NCI-H2029 (cell line): ENCODE measurements at places on chromosomes 3 and 15.
A peak's percentile ranks its signal among the peaks of the same experiment; 100 is the strongest.

DNA sequence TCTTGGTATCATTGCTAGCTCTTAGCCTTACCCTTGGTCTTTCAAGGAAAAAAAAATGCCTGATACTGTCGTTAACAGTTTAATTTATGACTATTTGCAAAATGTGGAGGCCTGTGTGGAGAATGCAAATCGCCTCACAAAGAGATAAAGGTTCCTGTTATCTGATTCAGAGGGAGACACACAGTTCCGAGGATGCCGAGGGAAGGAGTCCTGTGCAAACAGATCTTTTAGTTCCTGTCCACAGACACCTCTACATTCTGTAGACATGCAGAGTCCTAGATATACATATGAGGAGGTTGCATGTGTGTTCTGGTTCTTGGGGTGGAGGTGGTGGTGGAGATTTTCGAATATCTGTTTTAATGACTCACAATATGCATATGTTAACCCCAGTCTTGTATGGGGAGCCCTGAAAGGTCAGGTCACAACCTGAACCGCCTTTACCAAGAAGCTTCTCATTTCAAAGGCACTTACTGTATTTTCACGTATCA lies 5.7 kb downstream of the NR2F2 start:
- DNase-seq: no peak

DNA sequence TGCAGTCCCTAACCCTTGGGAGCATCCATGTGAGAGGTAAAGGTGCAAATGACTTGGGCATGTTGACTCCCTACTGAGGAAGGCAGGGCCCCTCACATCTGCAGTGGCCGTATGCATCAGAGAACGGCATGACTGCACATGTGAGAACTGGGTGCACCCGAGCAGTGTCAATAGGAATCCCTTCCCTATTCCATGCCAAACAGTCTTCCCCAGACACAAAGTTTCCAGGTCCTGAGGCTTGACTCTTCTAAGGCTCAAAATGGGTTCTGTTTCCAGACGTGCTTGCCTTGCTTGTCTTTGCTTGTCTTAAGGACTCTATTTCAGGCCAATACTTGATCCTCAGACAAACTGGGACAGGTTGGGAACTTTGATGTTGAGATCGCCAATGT lies 20.5 kb upstream of the ANPEP start:
- no peak for DNase-seq

DNA sequence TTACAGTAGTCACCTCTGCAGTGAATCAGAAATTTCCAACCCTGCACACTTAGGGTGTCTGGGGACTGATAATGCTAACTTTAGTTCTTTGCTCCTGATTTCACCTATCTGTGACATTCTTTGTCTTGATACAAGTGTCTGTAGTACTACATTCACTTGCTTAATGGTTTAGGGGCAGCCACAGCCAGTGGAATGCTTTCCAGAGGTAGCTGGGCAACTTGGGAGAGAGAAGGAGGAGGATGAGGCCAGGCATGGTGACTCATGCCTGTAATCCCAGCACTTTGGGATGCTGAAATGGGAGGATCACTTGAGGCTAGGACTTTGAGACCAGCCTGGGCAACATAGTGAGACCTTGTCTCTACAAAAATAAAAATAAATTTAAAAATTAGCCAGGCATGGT lies 8.5 kb downstream of the BAHD1 start:
- DNase-seq: no peak

GRCh38 chr3:131427226-131427625 lies 45.7 kb downstream of the NUDT16 start:
- DNase-seq: no peak

GRCh38 chr3:186466391-186466974 lies 77.7 kb downstream of the CRYGS start:
- DNase-seq: no peak

DNA sequence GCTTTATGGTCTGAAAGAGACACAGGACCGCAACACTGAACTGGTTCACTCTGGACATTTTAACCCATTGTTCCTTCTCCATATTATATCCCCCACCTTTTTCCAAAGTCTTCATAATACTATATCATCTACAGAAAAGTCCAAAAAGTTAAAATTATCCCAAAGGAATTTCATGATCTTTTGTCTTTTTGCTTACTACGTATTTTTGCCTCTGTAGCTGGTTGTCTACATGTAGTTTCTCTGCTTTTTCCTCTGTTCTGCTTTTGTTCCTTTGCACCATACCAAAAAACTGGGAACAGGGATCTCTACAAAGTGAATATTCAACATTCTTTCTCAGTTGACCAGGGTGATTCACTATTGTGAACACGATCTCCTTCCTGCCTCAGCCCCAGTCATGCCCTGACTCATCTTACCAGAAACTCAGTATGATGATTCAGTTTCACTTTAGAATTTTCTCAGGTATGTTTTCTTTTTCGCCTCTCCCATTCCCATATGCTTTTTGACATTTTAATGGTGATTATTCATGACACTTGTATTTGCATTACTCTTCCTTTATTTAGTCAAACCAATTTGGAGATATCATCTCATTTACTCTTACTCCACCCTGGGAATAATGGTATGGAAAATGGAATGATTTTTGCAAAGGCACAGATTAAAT lies 14.5 kb downstream of the EMC4 start:
- DNase-seq: no peak

- no peak for DNase-seq
Observed at GRCh38 chr3:179036626-179037300, 34.8 kb downstream of the ZMAT3 start.

DNA sequence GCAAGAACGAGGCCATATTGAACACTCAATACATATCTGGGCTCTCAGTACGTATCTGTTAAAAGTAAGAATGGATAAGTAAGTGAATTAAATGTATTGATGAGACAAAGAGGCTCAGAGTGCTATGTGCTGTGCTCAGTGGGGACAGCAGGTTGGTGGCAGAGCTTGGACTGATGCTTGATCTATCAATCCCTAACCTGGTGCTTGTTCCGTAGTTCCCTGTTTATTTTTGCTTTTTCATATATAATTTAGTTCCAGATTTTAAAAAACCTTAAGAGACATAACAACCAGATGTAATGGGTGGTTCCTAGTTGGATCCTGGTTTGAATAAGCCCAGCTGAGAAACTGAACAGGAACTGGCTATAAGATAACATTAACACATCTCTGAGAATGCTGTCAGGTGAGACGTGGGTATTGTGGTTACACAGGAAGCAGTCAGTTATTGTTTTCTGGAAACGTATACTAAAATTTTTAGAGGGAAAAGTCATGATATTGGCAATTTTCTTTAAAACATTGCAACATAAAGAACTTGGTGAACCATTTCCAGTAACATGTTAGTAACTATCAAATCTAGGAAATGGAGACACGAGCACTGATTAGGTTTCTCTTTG lies 120.5 kb downstream of the FOXB1 start:
- DNase-seq: no peak

DNA sequence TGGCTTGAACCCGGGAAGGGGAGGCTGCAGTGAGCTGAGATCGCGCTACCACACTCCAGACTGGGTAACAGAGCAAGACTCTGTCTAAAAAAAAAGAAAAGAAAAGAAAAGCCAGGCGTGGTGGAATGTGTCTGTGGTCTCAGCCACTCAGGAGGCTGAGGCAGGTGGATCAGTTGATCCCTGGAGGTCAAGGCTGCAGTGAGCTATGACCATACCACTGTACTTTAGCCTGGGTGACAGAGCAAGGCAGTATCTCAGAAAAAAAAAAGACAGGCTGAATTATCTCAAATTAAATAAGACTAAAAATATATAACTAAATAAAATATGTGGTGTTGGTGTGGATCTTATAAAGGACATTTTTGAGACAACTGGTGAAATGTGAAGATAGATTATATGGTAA lies 20.6 kb downstream of the SMARCC1 start:
- DNase-seq: no peak

DNA sequence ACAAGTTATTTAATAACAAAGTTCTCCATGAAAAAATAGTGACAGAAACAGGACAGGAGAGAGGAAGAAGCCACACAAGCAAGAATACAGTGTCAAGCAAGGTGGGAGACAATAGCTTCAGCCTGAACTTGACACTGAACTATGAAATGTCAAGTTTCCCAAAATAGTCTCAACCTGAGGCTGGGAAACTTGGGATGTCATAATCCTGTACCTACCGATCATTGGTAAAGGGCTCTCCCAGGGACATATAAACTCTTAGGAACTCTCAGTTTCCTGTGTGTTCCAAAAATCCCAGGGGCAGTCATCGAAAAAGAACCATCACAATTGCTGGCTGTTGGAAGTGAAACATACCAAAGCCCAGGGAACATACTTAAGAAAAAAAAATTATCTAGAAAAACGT lies 211.6 kb downstream of the P3H2 start:
- DNase-seq: no peak

GRCh38 chr3:23650371-23651140 lies 155.2 kb upstream of the UBE2E1 start:
- DNase-seq: no peak

GRCh38 chr15:90396321-90396720 lies 8.3 kb downstream of the IQGAP1 start:
- no peak for DNase-seq

GRCh38 chr3:126300761-126301481 lies 56.3 kb downstream of the KLF15 start:
- DNase-seq: no peak

DNA sequence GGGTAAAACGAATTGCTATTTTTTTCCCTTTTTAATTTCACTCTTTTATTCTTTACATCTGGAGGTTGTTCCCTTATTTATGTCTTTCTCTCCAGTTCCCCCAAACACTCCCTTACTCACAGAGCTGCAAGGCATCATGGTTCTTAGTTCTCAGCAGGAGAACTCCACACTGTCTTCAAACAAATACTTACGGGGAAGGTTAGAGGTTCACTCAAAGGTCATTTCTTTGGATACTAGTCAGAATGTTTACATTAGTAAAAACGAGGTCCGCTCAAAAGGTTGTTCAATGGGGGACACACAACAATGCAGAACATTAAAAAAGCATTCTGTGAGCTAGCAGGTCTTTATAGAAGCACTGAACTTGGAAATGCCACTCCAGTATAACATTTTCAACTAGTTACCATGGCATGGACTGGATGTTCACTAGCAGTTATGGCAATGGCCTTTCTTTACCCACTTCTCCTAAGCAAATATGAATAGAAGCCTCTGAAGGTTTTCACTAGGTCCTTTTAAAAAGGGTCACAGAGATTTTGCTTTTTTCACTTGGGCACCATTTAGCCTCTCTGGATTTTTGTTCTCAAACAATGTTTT lies 201.7 kb downstream of the MEIS2 start:
- DNase-seq: no peak

GRCh38 chr3:141116721-141117120 lies 65.6 kb downstream of the SPSB4 start:
- DNase-seq: no peak

DNA sequence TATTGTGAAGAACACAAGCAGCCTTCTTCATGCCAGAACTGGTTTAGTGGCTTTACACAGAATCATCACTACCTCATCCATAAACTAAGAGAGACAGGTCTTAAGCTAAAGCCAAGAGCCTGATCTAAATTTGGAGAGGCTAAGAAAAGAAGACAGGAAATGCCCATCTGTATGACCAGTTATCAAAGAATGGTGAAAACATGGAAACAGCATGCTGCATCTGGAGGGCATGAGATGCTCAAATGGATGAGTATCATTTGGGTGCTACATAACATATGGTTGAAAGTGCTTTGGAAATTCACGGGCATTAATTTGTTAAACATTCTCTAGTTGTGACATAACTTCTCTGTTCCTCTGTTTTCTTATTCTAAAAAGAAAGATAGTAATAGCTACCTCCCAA lies 112.5 kb downstream of the CPNE4 start:
- DNase-seq: no peak

GRCh38 chr3:34140616-34141015 lies 342.2 kb downstream of the PDCD6IP start:
- DNase-seq: peak; percentile 32

- DNase-seq: no peak
Observed at GRCh38 chr3:149751551-149751950, 738 bp downstream of the COMMD2 start.

- no peak for DNase-seq
Observed at GRCh38 chr15:91609966-91610365, 243.5 kb upstream of the SLCO3A1 start.

GRCh38 chr3:99697250-99697649 lies 58.9 kb downstream of the COL8A1 start:
- no peak for DNase-seq

DNA sequence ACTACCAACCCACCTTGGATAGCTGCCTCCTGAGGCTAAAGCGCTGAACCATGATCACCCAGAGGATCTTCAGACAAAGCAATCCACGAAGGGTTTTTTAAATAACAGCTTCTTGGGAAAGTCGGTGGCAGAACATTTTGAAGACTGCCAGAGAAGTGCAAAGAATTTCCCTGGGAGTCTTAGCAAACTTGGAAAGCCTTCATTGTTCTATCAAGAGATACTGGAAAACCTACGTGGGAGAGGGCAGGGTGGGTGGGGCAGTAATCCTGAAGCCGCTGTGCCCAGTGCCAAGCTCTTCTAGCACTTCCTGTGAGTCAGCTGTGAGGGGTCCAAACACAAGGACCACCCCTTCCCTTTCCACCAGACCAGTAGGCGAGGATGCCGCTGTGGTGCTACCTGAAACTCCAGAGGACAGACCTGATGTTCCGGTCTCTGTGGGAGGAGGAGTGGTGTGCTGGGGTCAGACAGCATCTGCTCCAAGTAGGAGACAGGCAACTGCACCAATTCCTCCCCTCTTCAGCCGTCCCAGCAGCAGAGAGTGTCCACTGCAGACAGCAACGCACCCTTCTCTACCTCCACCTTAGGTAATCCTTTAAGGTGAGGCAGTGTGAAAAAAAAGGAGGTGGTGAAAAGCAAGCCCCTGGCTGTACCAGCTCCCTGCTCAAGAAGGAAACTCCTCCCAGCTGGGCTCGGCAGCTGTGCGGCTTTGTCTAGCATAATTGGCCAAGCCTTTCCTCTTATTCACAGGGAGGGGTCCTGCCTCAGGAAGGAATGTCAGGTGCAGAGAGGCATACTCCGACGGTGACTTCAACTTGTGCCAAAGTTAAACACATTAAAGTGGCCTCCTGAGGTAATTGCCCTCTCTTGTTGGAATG lies 99.0 kb downstream of the TMCC1 start:
- peak; percentile 36 for DNase-seq

DNA sequence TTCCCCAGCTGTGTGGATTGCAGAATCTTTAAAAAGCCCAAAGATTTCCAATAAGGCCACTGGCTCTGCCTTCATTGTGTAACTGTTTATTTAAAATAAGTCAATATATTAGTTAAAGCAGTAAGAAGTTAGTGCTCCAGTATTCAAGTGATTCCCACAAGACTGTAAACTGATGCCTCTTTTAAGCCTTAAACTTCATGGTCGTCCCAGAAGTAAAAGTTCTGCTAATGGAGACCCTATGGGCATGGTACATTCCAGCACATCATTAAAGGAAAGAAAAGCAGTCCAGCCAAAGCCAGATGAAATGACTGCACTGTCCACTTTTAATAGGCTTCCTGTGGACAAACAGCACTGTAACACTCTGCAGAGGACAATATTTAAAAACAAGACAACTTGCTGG lies 512.6 kb downstream of the MECOM start:
- DNase-seq: no peak

DNA sequence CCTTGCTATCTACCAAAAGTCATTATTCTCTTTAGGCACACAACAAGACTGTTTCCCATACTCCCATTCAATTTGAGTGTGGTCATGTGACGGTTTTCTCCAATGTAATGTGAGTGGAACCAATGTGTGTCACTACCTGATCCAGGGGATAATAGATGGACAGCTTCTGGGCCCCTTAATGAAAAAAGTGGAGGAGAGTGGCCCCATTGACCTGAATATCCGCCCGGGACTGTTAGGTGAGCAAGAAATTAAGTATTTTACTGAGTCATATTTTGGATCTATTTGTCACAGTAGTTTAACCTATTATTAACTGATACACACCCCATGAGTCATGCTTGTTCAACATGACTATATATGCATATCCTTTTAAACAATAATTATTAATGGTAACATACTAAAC lies 15.1 kb upstream of the ARID3B start:
- DNase-seq: no peak
